ENCODE measurements at places on chromosomes 4 and X. TPM values are rescaled to one million over a fixed set of nuclear protein-coding genes. Genes with fewer than 3 reads are reported as not detected.

DNA sequence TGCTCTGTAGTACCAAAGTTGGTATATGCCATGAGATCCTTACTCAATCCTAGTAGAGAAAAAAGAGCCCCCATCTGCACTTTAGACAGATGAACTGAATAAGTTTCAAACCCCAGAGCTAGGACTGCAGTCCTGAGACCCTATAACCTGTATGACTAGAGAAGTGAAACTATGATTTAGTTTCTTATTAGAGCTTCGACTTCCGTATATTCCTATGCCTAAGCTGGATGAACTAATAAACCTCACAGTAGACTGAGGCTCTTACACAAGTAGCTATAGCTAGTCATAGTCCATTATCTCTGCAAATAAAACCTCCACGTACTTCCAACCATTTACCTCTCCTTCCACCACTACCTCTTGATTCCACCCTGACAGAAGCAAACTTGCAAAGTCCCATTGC is 6.3 kb upstream of the OTUD4 start:
- DNase-seq = no peak

DNA sequence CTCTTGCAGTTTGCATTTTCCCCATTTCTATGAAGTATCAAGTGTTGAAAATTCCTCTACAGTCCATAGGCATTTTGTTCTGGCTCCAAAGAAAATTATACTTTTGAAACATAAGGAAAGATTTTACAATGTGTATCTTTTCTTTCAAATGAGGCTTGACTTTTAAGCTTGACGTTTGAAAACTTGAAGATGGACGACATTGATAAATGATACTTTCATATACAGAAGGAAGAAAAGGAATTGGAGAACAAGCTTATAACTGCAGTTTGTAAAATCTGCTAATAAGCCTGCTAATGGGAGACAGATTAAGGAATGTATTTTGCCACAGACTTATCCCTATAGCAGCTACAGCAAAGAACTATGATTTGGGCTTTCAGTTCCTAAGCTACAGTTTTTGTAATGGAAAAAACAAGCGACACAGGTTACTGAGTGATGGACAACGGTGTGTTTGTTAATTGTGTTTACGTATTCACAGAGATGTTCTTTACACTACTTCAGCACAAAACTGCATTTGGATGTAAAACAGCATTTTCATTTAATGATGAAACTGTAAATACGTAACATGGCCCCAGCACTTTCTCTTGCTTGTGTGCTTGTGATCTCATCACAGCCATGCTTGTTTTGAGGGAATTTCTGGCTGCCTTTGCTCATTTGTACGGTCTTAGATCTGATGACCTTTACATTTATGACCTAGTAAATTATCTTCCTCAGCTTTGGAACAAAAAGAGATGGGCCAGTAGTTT is 83.2 kb upstream of the FAT1 start:
- DNase-seq = peak; percentile 35

GRCh38 chr4:24588216-24588954 is 4.0 kb upstream of the DHX15 start:
- no peak for DNase-seq

- no peak for DNase-seq
Measured at GRCh38 chr4:140466146-140466545, 31.9 kb downstream of the MGAT4D start.

- DNase-seq = no peak
Measured at GRCh38 chr4:147012059-147012707, 66.5 kb upstream of the TTC29 start.

GRCh38 chrX:151397741-151398070 is 700 bp downstream of the VMA21 start:
- DNase-seq = no peak

- no peak for DNase-seq
Measured at GRCh38 chrX:44596277-44596676, 53.6 kb upstream of the FUNDC1 start.

- DNase-seq = peak; percentile 50
Measured at GRCh38 chr4:128521648-128522111, 234.1 kb upstream of the PGRMC2 start.

- DNase-seq = no peak
Measured at GRCh38 chr4:153948041-153948440, 159.2 kb upstream of the SFRP2 start.

GRCh38 chr4:129328162-129328561 is 232.2 kb downstream of the C4orf33 start:
- no peak for DNase-seq

GRCh38 chr4:96916711-96917110 is 1076.8 kb downstream of the PDHA2 start:
- DNase-seq = no peak

- peak; percentile 50 for DNase-seq
Measured at GRCh38 chrX:54695231-54695630, 102.8 kb downstream of the ITIH6 start.

DNA sequence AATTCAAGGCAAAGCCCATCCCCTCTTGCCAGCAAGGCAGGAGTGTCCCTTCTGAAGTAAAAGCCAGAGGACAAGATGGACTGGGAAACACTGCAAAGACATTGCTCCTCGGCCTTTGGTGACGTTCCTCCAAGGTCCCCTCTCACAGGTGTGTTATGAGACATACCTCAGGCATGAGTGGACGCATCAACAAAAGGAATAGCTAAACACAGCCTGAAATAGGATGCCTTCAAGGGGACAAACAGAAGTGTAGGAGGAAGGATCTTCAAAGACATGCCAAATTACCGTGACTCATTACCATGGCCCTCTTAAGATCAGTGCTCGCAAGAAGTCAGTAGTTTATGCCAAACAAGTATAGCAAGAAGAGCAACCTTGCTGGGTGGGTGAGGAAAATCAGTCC is 6.0 kb upstream of the IDS start:
- peak; percentile 37 for DNase-seq

DNA sequence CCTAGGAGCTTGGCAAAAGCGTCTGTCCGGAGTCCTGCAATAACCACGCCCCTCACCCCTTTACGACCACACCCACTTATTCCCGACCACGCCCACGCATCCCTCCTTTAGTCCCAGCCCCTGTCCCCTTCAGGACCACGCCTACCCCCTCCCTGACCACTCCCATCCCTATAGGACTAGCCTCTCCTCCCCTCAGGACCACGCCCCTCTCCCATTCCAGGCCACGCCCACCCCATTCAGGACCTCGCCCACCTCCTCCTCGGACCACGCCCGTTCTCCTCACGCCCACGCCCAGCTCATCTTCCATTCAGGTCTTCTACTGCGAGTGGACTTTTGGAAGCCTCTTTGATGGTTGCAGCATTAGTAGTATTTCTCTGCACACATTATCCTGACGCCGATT is 131.2 kb upstream of the STX18 start:
- peak; percentile 88 for DNase-seq

DNA sequence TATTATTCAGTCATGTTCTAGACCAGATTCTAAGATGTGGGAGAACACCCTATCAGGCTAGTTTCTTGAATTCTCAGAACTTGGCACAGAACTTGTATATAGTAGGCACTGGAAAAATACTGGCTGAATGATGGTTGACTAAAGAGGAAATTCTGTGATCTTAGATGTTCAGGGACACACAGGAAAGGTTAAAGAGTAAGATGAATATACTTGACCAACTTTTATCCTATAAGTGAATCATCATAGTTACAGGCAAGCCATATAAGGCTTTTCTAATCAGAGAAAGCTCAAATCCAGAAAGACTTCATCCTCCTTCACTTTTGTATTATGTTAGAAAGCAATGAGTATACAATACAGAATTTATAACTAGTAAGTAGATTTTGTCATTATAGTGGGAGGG is 53.8 kb downstream of the SEPTIN11 start:
- no peak for DNase-seq

The FNIP2 gene
- total RNA-seq = 14.4 TPM

The TRPC3 gene
- total RNA-seq = 0.22 TPM

The NEUROG2 gene
- not detected for total RNA-seq

The SHROOM2 gene
- total RNA-seq = 0.22 TPM

The NDNF gene
- total RNA-seq = 1.9 TPM

The PRRG1 gene
- total RNA-seq = 9.2 TPM

The NWD2 gene
- not detected for total RNA-seq

Data from GM23248 (cell line).